ENCODE measurements at places on chromosomes 1 and 21.

DNA sequence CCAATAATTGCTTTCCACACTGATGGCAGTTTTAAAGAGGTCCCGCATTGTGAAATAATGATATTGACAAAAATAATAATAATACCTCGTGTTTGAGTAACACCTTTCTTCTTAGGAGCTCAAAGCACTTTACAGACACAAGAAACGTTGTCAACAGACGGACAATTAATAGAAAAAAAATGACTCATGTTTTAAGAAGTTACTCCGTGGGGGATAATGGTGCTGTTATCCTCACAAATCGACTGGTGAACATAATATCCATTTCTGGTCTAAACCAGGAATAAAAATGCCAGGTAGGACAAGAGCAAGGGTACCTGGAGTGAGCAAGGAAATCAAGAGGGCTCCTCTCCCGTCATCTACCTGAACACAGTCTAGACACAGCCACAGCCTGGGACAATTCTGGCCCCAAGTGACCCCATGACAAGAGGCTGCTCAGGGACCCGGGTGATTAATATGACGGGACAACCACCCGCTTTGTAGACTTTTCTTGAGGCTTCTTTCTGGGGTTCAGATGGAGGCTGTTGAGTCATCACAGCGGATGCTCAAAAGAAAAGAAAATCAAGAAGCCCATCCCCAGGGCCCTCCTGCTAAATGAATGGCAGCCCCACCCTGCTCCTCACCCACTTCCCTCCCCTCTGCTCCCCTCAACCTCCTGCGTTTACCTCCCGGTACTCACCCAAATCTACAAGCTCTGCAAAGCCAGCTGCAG, 146.2 kb upstream of the IRF2BP2 start:
- no peak for ATAC-seq

GRCh38 chr1:210292231-210292871, 36.4 kb upstream of the HHAT start:
- ATAC-seq, result peak; percentile 24

DNA sequence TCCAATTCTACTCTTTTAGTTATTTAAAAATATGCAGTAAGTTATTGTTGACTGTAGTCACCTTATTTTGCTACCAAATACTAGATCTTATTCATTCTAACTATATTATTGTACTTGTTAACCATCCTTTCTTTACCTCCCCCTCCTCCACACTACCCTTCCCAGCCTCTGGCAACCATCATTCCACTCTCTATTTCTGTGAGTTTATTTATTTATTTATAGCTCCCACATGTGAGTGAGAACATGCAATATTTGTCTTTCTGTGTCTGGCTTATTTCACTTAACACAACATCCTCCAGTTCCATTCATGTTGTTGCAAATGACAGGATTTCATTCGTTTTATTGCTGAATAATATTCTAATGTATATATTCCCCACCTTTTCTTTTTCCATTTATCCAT, 115.8 kb downstream of the TSEN15 start:
- ATAC-seq, result no peak

DNA sequence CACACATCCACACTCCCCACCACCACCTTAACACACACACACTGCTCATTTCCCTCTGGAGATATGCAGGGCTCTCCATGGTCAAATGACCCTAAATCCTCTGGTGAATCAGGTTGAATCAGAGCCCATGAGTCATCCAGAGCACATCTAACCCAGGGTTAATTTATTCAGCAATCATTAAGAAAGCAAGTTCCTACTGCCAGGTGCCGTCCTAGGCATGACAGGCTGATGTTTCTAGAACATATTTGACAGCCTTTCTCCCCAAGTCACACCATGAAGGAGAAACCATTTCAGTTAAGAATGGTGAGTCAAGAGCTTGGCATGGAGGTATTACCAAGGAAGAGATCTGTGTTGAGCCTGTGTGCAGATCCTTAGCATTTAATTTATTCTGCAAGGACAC, 194.3 kb upstream of the CAMK1G start:
- ATAC-seq, result no peak

DNA sequence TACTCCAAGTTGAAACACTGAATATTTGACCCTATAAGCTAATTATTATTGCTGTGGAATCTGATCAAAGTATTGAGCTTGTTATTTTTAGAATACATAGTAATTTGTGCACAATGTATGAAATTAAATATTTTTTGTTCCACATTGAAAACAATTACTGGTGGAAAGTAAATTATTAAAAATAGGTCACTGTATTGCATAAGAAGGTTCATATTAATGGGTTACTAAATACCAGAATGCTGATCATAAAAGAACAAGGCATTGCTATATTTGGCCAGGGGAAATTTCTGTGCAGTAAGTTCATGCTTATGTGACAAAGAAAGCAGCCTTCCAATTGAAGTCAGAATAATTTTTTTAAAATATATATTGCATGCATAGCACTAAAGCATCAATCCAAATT, 159.4 kb downstream of the TPR start:
- ATAC-seq, result no peak

- no peak for ATAC-seq
These were observed 310.9 kb downstream of the KIF26B start for GRCh38 chr1:245465666-245466065.

DNA sequence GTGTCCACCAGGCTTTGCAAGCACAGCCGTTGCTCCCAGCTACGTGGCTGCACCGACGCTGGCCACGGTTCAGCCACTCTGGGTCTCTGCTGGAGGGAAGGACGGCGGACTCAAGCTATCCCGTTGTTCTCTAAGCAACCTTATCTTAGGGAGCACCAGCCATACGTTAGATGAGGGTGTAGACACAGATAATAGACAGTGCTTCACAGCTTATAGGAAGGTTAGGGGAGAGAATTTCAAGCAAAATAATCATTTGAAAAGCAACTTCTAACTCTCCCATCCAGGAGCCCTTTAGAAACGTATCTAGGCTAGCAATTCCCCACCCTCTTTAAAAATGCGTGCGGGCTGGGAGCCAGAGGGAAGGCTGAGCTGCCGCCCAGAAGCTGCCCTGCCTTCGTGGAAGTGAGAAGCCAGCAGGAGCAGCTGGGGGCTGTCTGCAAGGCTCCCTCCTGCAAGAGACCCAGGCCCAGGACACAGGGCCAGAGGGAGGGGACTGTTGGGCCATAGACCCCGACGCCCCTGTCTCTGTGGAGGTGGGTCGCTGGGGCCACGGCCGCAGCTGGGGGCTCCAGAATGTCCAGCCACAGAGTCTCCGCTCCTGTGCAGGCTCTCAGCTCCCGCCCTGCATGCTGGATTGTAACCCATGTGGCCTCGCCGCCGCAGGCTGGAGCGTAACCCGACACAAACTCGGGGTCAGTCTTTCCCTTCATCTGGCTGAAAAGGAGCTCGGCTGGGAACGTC, 31.2 kb upstream of the COL6A2 start:
- no peak for ATAC-seq

GRCh38 chr1:234176000-234176399, 197.3 kb upstream of the COA6 start:
- ATAC-seq, result no peak

DNA sequence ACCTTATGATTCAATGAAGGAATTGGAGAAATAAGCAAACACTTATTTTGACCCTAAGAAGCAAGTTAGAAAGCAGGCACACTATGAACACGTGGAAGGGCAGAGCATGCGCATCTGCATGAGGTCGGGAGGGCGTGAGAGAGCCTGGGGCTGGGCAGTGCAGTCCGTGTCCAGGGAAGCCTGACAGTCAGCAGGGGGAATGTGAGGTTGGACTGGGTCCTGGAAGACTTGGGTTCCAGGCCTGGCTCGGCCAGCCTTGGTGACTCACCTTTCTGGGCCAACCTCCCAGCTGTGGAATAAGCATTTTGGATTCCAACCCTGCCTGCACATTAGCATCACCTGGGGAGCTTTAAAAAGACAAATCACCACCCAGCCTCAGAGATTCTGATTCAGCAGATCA, 26.6 kb upstream of the LMX1A start:
- ATAC-seq, result no peak

DNA sequence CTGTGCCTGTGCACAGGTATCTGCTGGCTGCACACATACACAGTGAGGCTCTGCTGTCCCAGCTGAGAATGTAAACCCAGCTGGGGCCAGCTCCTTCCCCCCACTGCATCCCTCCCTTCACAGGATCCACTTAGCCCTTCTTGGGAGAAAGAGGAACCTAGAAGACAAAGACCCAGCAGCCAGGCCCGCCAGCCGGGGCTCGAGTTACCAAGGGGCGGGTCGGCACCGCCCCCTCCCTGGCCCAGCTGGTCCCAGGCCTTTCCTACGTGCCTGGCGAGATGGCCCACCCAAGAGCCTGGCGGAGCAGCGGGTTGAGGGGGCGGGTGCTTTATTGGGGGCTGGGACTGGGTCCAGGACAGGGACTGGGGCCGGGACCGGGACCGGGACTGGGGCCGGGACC, 2.1 kb downstream of the SH3BGRL3 start:
- no peak for ATAC-seq

GRCh38 chr1:168374566-168374965, 93.9 kb downstream of the TBX19 start:
- ATAC-seq, result no peak

DNA sequence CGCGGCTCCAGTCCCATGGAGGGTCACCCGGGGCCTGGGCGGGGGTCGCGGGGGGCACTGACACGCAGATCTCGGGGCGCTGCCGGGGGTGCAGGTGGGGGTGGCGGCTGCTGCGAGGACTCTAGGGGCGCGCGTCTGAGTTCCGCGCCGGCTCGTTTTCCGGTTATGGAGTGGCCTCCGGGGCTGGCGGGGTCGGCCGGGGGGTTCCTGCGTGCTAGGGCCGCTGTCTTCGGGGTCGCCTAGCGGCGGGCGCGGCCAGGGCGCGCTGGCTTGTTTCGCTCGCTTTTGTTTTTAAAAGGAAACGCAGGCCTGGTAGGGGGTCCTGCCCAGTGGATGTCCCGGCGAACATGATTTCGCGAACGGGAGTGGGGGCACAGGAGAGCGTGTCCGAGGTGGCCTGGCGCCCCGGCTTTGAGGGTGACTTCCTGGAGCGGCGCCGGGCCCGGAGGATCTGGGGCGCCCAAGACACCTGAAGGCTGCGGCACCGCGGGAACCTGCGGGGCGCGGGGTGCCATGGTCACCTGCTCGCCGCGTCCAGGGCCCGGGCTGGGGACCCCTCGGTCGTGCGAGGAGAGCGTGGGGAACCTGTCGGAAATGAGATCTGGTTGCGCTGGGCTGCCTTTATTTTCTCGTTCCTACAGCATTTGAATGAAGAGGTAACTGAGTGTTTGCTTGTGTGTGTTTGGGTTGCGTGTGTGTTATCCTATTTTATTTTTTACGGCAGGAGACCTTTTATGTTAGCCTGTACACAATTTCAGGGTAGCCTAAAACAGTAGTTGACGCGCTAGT, 618 bp downstream of the ETS2 start:
- peak; percentile 25 for ATAC-seq

DNA sequence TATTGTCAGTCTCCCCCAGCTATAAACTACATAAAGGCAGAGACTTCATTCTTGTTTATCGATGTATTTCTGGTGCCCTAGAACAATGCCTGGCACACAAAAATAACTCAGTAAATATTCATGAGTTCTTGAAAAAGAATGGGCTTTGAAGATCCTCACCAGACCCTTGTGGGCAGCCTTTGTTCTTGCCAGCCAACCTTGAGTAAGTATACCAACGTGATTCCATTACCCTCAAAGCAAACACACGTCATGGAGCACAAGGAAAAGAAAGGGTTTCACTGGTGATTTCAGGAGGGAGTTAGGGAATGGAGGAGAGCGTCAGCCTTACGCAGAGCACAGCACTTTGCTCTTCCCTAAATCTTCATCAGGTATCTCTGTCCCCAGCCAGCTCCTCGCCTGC, 29.4 kb downstream of the NMNAT2 start:
- no peak for ATAC-seq

GRCh38 chr1:195697130-195697529, 911.1 kb downstream of the KCNT2 start:
- ATAC-seq, result no peak

GRCh38 chr1:162672622-162673260, 40.5 kb downstream of the DDR2 start:
- no peak for ATAC-seq

DNA sequence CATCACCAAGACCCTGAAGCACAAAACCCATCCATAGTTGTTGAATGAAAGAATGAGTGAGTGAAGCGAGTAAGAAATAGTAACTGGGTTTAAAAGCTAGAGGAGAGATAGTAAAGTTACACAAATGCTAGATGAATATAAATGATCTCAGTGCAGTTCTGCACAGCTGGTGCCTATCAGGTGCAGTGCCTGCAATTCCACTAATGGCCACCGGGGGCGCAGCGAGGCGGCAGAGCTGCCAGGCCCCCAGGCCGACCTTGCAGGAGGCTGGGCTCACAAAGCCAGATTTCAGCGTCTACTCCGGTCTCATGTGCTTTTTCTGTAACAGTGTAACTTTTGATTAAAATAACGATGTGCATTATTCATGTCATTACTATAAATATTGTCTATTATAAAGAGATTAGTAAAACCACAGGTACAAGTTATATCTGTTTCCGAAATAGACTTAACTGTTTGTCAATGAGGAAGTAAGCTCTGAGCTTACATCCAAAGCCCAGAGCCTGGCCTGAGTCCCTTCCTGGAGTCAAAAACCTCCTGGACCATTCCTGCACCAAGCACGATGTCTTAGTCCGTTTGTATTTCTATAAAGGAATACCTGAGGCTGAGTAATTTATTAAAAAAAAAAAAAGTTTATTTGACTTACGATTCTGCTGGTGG, 477.6 kb downstream of the NPHP4 start:
- ATAC-seq, result peak; percentile 55

DNA sequence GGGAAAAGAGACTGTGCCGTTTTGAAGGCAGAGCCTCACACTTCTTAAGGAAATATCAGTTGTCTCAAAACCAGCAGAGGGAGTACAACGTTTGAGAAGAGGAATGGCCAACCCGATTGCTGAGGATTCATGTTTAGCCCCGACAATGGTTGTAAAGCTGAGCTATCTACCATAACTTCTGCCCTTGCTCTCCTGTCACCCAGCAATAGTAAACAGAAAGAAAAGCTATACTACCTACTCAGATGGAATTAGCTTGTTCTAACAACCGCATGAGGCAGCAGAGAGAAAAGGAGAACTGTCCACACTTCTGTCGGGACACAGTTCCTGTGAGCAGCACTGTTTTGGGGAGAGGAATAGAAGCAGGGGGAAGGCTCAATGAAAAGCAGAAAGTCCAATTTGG, 91.2 kb downstream of the SLC45A1 start:
- peak; percentile 53 for ATAC-seq

- peak; percentile 30 for ATAC-seq
These were observed 22.9 kb downstream of the ATP2B4 start for GRCh38 chr1:203649551-203649998.

- ATAC-seq, result no peak
These were observed 5.7 kb downstream of the GJA5 start for GRCh38 chr1:147754661-147755060.

GRCh38 chr1:207240325-207241101, 81.0 kb upstream of the CD55 start:
- ATAC-seq, result no peak

DNA sequence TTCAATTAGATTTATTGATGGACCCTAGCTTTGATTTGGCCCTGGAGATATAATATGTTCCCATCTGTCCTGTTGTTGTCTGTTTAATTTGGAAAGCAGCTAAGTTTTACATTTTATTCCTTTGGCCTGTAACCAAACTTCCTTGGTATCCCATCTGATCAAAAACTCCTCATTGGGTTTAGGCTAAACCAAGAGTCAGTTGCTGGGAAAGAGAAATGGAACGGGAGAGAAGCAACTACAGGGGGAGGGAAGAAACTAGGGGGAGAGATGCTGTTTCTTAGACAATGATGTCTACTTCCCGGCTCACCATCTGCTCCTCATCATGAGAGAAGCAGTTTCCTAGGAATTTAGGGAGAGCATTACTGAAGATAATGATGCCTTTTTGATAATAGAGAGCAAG, 141.8 kb downstream of the SYT2 start:
- no peak for ATAC-seq

- ATAC-seq, result no peak
These were observed 32.7 kb upstream of the VANGL1 start for GRCh38 chr1:115609021-115609420.

Data from activated CD4-positive, CD25-positive, alpha-beta regulatory T cell treated with anti-CD3 and anti-CD28 coated beads, Interleukin-2, amount 50 U/mL, for 24 hours (primary cell).